ENCODE measurements at places on chromosomes 1 and 21. TPM values are rescaled to one million over a fixed set of nuclear protein-coding genes. Genes with fewer than 3 reads are reported as not detected.

KIAA0040 gene
- total RNA-seq, result 34.5 TPM

SPATA21 gene
- not detected for total RNA-seq

SMPDL3B gene
- 0.36 TPM for total RNA-seq

RBM11 gene
- total RNA-seq, result 3.1 TPM

CYP4Z1 gene
- total RNA-seq, result not detected

RGS7 gene
- total RNA-seq, result not detected

GRCh38 chr1:213409971-213410370 is 358.9 kb downstream of the RPS6KC1 start:
- H3K27ac ChIP-seq, result no peak overlapping the region
- H3K36me3 ChIP-seq, result no peaks in the 10 kb centered on the region
- H3K27me3 ChIP-seq, result no peaks in the 10 kb centered on the region
- H3K4me1 ChIP-seq, result no peaks in the 10 kb centered on the region
- H3K4me3 ChIP-seq, result no peak overlapping the region

GRCh38 chr1:29832471-29832870 is 596.1 kb downstream of the PTPRU start:
- no peaks in the 10 kb centered on the region for H3K36me3 ChIP-seq
- H3K4me1 ChIP-seq, result no peaks in the 10 kb centered on the region
- H3K27ac ChIP-seq, result no peak overlapping the region
- no peak overlapping the region for H3K4me3 ChIP-seq
- no peak for DNase-seq
- peaks cover 6% of the 10 kb centered on the region for H3K27me3 ChIP-seq

- peaks cover 3% of the 10 kb centered on the region for H3K36me3 ChIP-seq
- H3K4me1 ChIP-seq, result peaks cover 61% of the 10 kb centered on the region
- DNase-seq, result no peak
- H3K4me3 ChIP-seq, result peak overlapping the region; percentile 79
These were observed 1.4 kb upstream of the SLC19A2 start for GRCh38 chr1:169487133-169487532.

DNA sequence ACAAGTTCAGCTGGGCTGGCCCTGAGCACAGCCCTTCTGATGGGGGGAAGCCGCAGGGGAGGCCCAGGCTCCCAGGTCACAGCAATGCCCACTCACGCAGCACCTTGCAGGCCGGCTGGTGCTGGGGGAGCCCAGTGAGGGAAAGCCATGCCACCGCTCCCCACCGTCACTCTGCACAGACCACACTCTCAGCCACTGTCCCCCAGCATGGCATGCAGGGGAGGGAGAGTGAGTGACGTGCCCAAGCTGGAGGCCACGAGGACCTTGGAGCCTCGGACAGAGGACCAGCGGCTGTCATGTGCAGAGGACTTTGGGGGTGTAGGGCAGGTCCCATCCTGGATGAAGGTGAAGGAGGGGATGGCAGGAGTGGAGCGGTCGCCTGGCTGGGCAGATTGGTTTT is 25.1 kb downstream of the SLC45A1 start:
- H3K4me1 ChIP-seq, result no peaks in the 10 kb centered on the region
- H3K27ac ChIP-seq, result no peak overlapping the region
- H3K4me3 ChIP-seq, result no peak overlapping the region

DNA sequence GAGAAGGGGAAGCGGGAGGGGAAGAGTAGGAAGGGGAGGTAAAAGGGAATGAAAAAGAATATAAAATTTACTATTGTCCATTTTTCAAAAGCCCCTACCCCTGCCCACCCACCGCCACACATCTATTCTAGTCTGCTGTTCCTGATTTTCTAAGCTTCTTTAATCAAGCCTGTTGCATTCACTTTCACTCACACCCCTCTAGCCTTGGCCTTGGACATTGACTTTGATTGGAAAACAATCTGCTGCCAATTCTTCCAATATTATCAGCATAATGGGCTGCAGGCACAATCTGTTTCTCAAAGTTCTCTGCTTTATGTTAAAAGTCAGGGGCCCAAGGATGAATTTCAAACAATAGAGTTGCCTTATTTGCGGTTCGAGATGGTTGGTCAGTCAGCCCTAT is 281.2 kb downstream of the SETD4 start:
- H3K36me3 ChIP-seq, result no peaks in the 10 kb centered on the region
- DNase-seq, result no peak
- no peak overlapping the region for H3K27ac ChIP-seq

DNA sequence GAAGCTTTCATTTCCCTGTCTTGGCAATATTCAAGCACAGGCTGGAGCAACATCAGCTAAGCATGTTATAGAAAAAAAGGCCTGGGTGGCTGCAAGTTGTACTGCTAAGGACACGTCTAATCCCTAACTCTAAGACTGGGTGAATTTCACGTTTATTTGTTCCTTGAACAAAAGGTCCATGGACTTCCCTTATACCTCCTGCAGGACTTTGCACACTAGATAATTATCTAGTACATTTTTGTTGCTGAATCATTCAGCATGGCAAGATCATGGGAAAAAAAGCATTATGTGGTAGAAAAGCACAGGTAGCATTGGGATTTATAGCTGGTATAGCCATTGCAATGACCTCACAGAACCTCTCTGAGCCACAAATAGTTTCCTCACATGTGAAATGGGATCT is 130.7 kb upstream of the DMRTA2 start:
- no peak overlapping the region for H3K4me3 ChIP-seq
- H3K36me3 ChIP-seq, result peaks cover 7% of the 10 kb centered on the region
- no peak for DNase-seq
- H3K27me3 ChIP-seq, result no peaks in the 10 kb centered on the region
- no peak overlapping the region for H3K27ac ChIP-seq

- peaks cover 9% of the 10 kb centered on the region for H3K4me1 ChIP-seq
- H3K27me3 ChIP-seq, result no peaks in the 10 kb centered on the region
- no peak for DNase-seq
- no peaks in the 10 kb centered on the region for H3K36me3 ChIP-seq
- no peak overlapping the region for H3K4me3 ChIP-seq
These were observed 114.8 kb downstream of the CNIH3 start for GRCh38 chr1:224730965-224731364.

DNA sequence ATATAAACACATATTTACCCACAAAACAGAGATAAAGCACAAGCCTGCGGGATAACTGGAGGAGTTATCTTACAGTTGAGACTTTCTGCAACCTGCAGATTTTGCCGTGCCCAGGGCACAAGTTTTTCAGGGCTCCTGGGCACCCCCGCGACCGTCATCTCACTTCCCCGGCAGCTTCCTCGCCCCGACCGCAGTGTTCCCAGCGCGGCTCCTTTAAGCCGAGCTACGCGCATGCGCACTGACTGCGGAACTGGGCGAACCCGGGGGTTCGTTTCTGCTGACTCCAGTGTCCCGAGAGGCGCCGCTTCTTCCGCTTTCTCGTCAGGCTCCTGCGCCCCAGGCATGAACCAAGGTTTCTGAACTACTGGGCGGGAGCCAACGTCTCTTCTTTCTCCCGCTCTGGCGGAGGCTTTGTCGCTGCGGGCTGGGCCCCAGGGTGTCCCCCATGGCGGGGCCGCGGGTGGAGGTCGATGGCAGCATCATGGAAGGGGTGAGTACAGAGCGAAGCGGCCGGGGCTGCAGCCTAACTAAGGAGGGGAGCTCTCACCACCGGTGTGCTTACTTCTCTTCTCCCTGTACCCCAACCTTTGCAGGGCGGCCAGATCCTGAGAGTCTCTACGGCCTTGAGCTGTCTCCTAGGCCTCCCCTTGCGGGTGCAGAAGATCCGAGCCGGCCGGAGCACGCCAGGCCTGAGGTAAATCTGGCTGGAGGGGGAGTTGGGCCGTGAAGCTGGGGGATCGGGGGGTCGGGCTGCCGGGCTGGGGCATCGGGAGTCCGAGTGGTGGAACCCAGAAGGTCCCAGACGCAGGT is at the start of gene RTCA:
Gene RTCA, plus strand, starts transcription at position 286 of the 810 bp plus-strand sequence. Its CDS starts 160 bp downstream, at position 446.
- no peaks in the 10 kb centered on the region for H3K27me3 ChIP-seq
- peaks cover 40% of the 10 kb centered on the region for H3K4me1 ChIP-seq
- peak; percentile 96 for DNase-seq
- H3K36me3 ChIP-seq, result peaks cover 40% of the 10 kb centered on the region
- H3K27ac ChIP-seq, result peak within 1 kb of the TSS; percentile 97

- no peak overlapping the region for H3K4me3 ChIP-seq
- peaks cover 8% of the 10 kb centered on the region for H3K4me1 ChIP-seq
- H3K27ac ChIP-seq, result no peak overlapping the region
- H3K36me3 ChIP-seq, result no peaks in the 10 kb centered on the region
These were observed 27.0 kb downstream of the ABCA4 start for GRCh38 chr1:94093996-94094395.

GRCh38 chr1:217626321-217626720 is 4.6 kb downstream of the GPATCH2 start:
- H3K36me3 ChIP-seq, result peaks cover 1% of the 10 kb centered on the region
- no peak for DNase-seq
- no peaks in the 10 kb centered on the region for H3K27me3 ChIP-seq
- H3K4me3 ChIP-seq, result no peak overlapping the region
- no peak overlapping the region for H3K27ac ChIP-seq

GRCh38 chr1:70909262-70909822 is 138.3 kb downstream of the PTGER3 start:
- no peak for DNase-seq
- no peak overlapping the region for H3K27ac ChIP-seq
- no peaks in the 10 kb centered on the region for H3K36me3 ChIP-seq
- H3K4me1 ChIP-seq, result no peaks in the 10 kb centered on the region

GRCh38 chr1:162697140-162697895 is 65.1 kb downstream of the DDR2 start:
- H3K4me3 ChIP-seq, result no peak overlapping the region
- no peaks in the 10 kb centered on the region for H3K4me1 ChIP-seq
- no peak overlapping the region for H3K27ac ChIP-seq
- no peak for DNase-seq
- peaks cover 4% of the 10 kb centered on the region for H3K27me3 ChIP-seq

DNA sequence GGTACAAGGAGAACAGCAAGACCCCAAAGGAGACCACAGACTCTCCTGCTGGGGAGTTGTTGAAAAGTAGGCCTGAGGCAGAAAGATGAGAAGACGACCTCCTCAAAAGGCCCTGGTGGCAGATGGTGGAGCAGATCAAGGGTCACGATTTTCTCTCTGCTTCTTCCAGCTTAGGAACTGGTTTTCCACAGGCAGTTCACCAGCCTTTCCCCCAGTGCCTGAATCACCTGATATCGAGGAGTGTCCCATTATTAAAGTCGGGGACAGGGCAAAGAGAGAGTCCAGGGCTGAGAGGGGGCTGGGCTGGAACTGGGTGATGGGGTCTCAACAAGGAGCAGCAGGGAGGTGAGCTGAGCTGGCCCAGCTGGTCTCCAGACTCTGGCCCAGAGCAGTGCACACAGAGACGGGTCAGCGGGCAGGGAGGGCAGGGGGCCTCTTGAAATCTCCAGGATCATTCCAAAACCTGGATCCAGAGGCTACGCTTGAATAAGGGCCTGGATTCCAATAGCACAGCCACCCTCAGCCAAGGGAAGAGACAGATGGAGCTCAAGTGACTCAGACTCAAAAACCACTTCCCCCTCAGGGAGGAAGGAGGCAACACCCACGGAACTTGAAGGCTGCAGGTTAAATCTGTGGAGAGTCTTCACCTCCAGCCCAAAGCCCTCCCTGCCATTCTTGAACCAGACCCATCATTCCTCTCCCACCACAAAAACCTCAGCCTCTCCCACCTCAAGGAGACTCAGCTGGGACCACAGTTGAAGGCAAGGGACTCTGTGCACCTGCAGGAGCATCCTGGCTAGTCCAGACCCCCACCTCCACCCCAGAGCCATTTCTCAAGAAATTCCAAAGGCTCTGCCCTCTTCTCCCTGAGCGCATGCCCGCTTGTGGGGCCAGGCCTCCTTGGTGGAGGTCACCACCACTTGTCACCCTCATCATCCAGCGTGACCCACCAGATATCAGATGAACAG is at the start of gene S100A5:
Gene S100A5, minus strand, starts transcription at position 541 of the 968 bp plus-strand sequence. CDS start 743 bp downstream, outside the sequence.
- peak within 1 kb of the TSS; percentile 56 for H3K4me3 ChIP-seq
- DNase-seq, result peak; percentile 73
- H3K27ac ChIP-seq, result peak within 1 kb of the TSS; percentile 89
- no peaks in the 10 kb centered on the region for H3K27me3 ChIP-seq

GRCh38 chr1:166479052-166479631 is 312.3 kb upstream of the FAM78B start:
- no peaks in the 10 kb centered on the region for H3K4me1 ChIP-seq
- no peak overlapping the region for H3K4me3 ChIP-seq
- peak; percentile 68 for DNase-seq
- H3K27ac ChIP-seq, result no peak overlapping the region
- H3K36me3 ChIP-seq, result no peaks in the 10 kb centered on the region

GRCh38 chr1:20847611-20848080 is 60.5 kb upstream of the HP1BP3 start:
- no peak for DNase-seq
- H3K4me1 ChIP-seq, result no peaks in the 10 kb centered on the region
- H3K36me3 ChIP-seq, result peaks cover 30% of the 10 kb centered on the region
- no peak overlapping the region for H3K4me3 ChIP-seq
- H3K27ac ChIP-seq, result no peak overlapping the region

- H3K4me3 ChIP-seq, result no peak overlapping the region
- peaks cover 21% of the 10 kb centered on the region for H3K36me3 ChIP-seq
- H3K27ac ChIP-seq, result no peak overlapping the region
- DNase-seq, result no peak
These were observed 17.8 kb upstream of the RSBN1 start for GRCh38 chr1:113830039-113830438.

- H3K27me3 ChIP-seq, result no peaks in the 10 kb centered on the region
- H3K36me3 ChIP-seq, result no peaks in the 10 kb centered on the region
- H3K4me3 ChIP-seq, result no peak overlapping the region
- DNase-seq, result no peak
These were observed 7.7 kb upstream of the SDHB start for GRCh38 chr1:17061486-17061885.

- no peaks in the 10 kb centered on the region for H3K27me3 ChIP-seq
- H3K36me3 ChIP-seq, result no peaks in the 10 kb centered on the region
- DNase-seq, result no peak
- no peak overlapping the region for H3K27ac ChIP-seq
- peaks cover 7% of the 10 kb centered on the region for H3K4me1 ChIP-seq
These were observed 40.2 kb downstream of the NID1 start for GRCh38 chr1:236024641-236025040.

DNA sequence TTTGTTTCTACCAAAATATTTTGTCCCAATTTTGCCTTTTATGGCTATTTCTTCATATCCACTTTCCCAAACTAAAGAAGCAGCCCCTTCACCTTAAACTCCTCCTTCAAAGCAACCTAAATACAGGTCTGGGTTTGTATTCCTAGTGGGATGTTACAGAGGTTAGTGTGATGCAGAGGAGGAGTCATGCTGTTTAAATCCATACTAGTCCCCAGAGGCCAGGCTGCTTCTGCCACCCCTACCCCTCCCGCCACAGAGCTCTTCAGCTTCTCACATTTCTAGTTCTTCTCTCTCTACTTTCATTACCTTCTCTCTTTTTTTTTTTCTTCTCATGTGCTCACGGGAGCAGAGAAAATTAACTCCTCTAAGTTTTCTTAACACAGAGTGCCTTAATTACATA is 29.3 kb downstream of the SELL start:
- H3K27me3 ChIP-seq, result no peaks in the 10 kb centered on the region
- H3K4me3 ChIP-seq, result peak overlapping the region; percentile 12
- H3K27ac ChIP-seq, result peak overlapping the region; percentile 90

- H3K27me3 ChIP-seq, result no peaks in the 10 kb centered on the region
- H3K27ac ChIP-seq, result peak overlapping the region; percentile 77
- H3K36me3 ChIP-seq, result peaks cover 5% of the 10 kb centered on the region
These were observed 773 bp downstream of the CHD1L start for GRCh38 chr1:147243228-147243685.
